ENCODE measurements at places on chromosomes 12 and 14.

DNA sequence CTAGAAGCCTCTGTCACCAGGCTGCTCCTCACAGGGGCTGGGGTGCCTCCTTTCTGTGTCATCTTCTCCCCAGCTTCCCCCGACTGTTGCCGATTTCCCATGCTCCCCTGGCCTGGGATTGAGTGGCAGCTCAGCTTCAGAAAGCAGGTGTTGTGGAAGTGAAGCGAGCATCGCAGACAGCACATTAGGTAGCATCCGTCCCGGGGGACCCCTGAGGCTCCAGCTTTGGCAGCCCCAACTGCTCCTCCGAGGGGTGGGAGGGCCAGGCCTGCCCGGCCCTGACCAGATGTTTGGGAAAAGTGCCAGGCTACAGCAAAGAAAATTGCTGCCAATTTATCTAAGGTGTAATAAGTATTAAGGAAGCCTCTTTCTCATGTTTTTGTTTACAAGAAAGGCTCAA is 1045.6 kb downstream of the BCL11B start:
- no peak for DNase-seq

- no peak for DNase-seq
Measured at GRCh38 chr12:71942703-71943102, 4.1 kb downstream of the TPH2 start.

GRCh38 chr14:61531465-61532122 is 163.7 kb upstream of the HIF1A start:
- no peak for DNase-seq

- no peak for DNase-seq
Measured at GRCh38 chr14:43795600-43796228, 711.4 kb downstream of the FSCB start.

DNA sequence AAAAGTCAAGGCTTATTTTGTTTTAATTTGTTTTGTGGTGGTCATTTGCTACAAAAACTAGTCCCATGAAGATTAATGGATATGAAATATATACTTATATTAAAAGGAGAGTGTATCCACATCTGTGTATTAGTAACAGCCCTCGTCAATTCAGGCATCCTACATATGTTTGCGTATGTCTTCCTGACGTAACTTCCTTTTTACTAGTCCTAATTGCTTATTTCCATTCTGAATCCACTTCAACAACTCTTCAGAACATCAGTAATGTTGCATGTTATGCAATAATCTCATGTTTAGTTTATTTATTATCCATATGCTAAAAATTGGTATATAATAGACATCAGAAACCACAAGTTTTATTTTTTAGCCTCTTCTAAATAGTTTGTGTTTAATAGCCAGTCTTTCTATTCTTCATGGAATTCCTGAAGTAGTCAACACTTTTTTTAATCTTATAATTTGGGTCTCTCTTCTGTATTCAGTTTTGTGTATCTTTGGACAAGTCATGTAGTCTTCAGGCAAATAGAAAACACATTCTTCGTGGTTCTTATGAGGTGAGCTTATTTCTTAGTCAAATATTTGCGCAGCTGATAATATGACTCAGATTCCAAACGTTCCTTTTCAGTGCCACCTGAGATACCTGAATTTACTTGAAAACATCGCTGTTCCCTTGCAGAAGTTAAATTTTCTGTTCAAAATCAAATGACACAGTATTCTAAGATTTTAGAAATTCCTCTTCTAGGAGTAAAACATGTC is 268.6 kb downstream of the CCDC59 start:
- DNase-seq, result no peak
